ENCODE measurements at places on chromosomes 13 and 19.

- DNase-seq, result no peak
Observed at GRCh38 chr19:46573679-46574498, 27.2 kb upstream of the CALM3 start.

GRCh38 chr19:19379527-19379926, 25.9 kb upstream of the GATAD2A start:
- no peak for DNase-seq

GRCh38 chr19:18967358-18968146, 26.5 kb upstream of the HOMER3 start:
- DNase-seq, result peak; percentile 14

DNA sequence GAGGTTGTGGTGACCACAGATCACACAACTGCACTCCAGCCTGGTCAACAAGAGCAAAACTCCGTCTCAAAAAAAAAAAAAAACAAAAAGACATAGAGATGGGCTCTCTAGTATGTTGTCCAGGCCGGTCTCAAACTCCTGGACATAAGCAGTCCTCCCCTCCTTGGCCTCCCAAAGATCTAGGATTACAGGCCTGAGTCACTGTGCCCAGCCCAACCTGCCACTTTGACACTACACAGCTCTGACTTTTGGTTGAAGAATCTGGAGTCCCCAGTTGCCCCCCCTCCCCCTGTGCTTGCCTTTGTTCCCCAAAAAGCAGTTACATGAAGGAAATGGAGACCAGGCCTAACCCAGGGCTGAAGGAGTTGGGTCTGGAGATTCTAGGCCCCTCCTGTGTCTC, 12.9 kb downstream of the CARM1 start:
- DNase-seq, result no peak

Measured in esophagus squamous epithelium (tissue), 5 donors.